ENCODE measurements at places on chromosomes 6 and 20.

GRCh38 chr20:32544893-32545840, 40.0 kb downstream of the NOL4L start:
- no peak for DNase-seq

DNA sequence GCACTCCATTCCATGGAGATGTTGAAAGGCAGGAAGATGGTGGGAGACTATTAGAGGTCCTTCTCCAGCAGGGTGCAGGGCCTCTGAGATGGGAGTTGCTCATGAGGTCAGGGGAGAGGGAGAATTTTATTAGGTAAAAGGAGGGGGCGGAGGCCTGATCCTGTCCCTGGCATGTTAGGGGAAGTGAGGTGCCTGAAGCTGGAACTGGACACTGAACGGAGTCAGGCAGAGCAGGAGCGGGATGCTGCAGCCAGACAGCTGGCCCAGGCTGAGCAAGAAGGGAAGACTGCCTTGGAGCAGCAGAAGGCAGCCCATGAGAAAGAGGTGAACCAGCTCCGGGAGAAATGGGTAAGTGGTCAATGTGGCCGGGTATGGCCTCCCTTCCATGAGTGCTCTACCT, 24.4 kb downstream of the CEP250 start:
- DNase-seq = no peak

DNA sequence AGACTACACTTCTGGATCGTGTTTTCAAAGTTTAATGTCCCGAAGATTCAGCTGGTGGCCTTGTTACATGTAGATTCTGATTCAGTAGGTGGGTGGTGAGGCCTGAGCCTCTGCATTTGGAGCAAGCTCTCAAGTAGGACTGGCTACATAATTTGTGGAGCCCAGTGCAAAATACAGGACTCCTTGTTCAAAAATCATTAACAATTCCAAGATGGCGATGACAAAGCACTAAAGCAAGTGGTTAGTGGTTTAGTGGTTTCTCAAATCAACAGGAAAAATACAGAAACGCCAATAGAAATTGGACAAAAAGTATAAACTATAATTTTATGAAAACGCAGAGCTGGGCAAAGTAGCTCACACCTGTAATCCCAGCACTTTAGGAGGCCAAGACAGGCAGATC, 133.7 kb upstream of the STMND1 start:
- no peak for DNase-seq

- DNase-seq = no peak
Measured at GRCh38 chr6:125700581-125701353, 48.7 kb upstream of the HEY2 start.

GRCh38 chr20:47762699-47763268, 22.5 kb downstream of the SULF2 start:
- DNase-seq = no peak

- no peak for DNase-seq
Measured at GRCh38 chr20:40956542-40957264, 71.9 kb upstream of the TOP1 start.

GRCh38 chr20:24948939-24949679, at the start of gene CST7:
Gene CST7, plus strand, starts transcription at chr20:24949269. Its CDS starts 237 bp downstream, at chr20:24949506.
- DNase-seq = no peak

GRCh38 chr6:94894300-94894699, 683.0 kb upstream of the MANEA start:
- no peak for DNase-seq

- no peak for DNase-seq
Measured at GRCh38 chr20:54692168-54692887, 216.9 kb downstream of the DOK5 start.

DNA sequence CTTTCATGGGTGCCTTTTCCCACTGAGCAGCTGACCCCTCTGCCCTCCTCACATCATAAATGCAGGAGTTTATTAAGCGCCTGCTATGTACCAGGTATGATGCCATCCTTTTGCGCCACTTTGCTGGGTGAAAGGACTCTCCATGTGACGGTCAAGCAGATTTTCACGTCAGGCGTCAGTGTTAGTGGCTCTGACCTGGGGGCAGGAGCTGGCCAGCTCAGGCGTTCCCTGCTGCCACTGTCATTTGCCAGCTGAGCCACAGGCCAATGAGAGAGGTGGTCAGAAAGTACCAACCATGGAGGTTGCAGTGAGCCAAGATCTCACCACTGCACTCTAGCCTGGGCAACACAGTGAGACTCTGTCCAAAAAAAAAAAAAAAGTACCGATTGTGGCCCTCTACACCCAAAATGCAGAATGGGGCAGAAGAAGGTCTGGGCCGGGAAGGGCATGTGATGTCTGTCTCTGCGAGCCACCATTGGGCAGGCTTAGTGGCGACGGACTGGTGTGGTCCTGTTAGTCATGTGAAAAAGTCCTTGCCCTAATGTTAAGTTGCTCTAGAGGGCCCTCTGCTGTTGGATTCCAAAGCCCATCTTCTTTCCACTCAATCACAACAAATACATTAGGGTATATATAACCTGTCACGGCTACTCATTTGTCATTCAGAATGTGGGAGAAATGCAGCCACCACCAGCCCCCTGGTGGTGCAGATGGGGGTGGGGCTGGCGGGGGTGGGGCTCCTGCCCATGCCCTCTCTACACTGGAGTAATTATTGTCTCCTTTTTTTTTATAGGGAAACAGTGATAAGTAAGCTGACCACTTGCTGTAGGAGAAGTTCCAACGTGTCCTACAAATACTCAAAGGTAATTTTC, 18.4 kb upstream of the SLC22A1 start:
- peak; percentile 41 for DNase-seq

DNA sequence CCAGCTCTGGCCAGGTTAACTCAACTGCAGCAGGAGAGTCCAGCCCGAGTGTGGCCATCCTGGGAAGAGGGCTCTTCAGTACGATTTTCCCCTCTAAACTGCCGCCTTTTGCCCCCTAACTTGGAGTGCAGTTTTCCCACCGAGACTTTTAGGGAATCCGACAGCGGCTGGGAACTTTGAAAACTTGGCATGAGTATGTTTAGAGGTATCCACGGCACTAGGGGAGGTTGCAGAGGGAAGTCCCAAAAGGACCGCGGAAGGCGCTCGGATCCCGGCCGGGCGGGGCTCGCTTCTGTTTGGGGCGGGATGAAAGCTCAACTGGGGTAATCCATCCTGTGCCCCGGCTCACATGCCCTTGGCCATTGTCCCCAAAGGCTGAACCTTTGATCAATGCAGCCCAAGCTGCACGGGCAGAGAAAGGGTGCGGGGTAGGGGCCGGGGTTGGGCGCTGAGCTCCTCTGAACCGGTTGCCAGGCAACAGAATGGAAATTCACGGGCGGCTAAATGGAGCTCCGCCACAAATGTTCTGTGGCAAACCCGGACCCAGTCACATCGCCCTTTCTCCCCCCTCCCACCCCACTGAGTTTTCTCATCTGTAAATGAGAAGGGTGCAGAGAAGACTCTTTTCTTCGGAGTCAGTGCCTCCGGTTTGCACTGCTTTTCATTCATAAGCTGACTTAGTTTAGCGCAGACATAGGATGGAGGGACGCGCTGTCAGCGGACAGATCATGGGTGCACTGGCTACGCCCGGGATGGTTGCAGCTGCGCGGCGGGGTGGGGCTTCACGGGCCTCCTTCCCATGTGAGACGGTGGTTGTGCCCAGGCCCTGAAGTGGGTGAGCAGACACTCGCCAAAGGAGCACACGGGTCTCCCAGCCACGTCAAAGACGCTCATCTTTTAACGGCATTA, 2.3 kb downstream of the BMP6 start:
- DNase-seq = no peak

DNA sequence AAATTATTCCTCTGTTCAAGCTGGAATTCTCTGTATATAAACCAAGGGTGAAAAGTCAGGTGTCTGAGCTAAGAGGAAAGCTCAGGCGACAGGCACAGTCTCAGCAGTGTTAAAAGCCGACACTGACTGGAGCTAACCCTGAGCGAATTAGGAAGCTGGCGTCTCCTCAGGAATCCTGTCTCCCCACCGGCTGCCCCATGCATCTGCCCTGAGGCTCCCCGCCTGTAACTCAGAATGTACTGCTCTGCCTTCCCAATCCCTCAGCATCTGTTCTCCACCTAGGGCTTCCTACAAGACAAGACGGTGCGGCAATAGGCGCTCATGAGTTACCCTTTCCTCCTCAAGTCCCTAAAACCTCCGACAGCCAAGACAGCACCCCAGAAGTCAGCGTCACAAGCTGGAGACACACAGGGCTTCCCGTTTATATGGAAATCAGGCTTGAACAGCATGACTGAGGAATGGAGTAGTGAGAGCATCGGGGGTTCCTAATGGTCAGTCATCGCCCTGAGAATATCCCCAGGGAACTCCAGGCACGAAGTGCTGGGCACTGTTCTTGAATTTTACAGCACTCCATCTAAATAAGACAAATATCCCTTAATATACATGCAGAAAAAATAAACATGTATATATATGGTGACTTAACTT, 33.5 kb downstream of the WDR27 start:
- DNase-seq = no peak

- DNase-seq = no peak
Measured at GRCh38 chr6:81772741-81773140, 20.3 kb upstream of the TENT5A start.

- no peak for DNase-seq
Measured at GRCh38 chr6:49692534-49692933, 20.8 kb downstream of the CRISP2 start.

- DNase-seq = no peak
Measured at GRCh38 chr6:87907521-87907920, 140.1 kb upstream of the SPACA1 start.

GRCh38 chr6:36692861-36693702, 4.5 kb upstream of the RAB44 start:
- DNase-seq = no peak

GRCh38 chr6:11964729-11965335, 47.3 kb upstream of the HIVEP1 start:
- no peak for DNase-seq

DNA sequence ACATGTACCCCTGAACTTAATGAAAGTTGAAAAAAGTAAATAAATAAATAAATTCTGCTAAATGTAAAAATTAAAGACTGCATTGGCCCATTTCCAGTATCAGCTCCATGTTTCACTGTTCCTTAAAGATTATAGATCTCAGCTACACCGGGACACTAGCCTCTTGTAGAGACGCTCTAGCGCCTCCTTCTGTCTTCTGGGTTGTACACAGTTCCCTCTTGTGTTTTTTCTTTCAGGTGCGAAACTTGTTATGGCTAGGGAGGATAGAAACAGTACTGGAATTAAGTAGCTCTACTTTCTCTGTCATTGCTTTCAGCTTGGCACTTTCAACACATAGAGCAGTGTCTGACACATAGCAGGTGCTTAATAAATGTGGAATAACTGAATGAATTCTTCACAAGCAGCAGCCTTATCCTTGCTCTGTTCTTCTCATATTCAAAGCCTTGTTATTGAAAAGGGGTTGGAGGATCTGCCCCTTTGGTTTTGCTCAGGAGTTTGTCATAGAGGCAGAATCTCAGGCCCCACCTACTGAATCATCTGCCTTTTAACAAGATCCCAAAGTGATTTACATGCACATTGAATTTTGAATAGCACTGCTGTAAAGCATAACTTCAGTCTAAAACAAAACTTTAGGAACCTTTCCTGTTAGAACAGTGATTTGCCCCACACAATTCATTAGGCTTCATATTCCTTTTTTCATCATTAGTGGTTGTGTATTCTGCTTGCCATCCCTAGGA, 92.3 kb downstream of the FIG4 start:
- DNase-seq = no peak

DNA sequence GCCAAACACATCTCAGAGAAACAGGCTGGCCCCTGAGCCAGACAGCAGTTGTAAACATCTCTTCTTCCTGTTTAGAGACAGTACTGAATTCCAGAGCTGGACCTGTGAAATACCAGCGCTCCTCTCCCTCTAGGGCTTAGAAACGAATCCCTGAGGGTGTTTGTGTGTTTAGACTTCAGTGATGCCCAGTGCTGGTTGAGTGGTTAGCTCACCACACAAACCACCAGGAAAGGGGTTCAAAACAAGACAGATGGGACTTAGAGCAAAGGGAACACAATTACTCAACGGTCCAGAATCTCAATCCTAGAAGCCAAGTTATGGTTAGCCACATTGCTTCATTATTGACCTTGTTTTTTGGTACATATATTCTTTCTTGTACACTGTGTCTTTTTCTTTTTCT, 108.7 kb upstream of the TMEM170B start:
- no peak for DNase-seq

- DNase-seq = peak; percentile 48
Measured at GRCh38 chr6:1678201-1678600, 68.5 kb downstream of the FOXC1 start.

- DNase-seq = no peak
Measured at GRCh38 chr6:156710479-156710878, 66.7 kb upstream of the ARID1B start.

- DNase-seq = peak; percentile 12
Measured at GRCh38 chr6:40907198-40907701, 131.8 kb downstream of the UNC5CL start.

DNA sequence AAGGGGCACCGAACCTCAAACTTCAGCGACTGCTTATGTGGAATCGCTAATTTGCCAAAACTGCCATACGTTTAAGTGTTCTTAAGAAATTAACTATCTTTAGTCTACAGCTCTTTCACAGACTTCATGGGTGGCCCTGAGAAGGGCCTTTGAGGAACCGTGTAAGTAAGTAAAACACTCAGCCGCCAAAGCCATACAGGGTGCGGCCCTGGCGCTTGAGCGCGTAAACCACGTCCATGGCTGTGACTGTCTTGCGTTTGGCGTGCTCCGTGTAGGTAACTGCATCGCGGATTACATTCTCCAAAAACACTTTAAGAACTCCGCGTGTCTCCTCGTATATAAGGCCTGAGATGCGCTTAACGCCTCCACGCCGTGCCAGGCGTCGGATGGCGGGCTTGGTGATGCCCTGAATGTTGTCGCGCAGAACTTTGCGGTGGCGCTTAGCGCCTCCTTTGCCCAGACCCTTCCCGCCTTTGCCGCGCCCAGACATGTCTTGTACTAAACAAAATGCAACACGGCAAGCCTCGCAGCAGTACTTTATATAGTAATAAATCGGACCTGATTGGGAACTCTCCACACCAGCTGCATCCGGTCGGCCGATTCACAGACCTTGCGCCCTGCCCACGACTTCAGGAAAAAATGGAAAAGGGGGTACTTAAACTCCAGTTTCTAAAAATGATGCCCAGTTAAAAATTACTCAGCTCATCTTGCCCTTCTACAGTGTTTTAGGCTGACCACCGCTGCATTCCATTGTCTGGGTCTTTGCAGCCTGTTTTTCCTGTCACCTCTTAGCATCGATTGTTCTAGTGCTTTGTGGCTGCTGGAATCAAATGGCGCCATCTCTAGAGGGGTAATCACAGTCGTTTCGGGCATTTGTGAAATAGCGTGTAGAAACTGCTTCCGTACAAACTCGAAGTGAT, 38.9 kb downstream of the OR2B2 start:
- DNase-seq = peak; percentile 90

DNA sequence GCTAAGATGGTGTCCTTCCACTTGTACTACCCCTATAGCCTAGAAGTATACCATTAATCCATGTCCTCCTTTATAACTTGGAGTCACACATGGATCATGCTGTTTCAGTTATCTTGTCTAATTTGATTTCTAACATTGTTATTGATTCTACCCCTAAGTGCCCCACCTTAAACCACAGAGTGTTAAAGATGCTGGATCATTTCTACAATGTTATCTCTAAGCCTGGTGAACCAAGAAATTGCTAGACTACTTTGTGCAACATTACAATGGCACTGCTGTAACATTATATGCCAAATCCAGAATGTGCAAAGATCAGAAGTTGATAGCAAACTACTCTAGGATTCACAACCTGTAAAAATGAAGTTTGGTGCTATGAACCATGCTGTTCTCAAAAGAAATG, 1.7 kb downstream of the CGA start:
- no peak for DNase-seq

Data from HT-29 (cell line).